ENCODE measurements at places on chromosomes 3 and 15.

DNA sequence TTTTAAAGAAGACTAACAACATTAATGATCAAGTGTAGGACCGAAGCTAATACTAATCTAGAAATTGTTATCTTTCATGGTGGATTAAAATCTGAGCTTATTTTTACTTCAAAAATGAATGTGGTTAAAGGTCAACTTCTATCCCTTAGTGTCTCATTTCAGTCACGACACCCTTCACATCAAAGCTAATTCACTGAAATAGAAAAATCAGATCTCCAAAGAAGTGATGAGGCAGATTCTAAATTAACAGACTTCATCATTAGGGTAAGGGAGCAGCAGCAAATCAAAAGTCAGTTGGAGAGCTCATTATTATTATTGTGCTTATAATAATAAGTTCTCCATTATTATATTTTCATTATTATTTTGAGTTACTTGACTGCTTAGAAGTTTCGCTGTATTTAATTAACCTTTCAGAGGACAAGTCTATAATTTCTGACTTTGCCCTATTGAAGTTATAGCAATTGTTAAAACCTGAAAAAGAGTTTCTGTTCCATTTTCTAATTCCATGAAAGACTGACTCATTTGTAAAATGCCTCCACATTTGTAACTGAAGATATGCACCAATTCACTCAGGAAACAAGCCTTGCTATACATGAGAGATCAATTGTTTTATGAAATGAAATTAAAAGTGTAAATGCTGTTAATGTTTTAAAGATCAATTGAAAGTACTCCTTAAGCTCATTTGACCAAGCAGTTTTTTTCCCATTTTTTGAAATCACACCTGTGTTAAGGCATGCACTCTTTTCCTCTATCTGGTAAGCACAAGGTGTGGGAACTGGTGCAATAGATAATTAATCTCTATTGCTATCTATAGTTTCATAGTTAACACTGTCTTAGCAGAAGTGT lies 23.1 kb upstream of the CMC1 start:
- no peaks in the 10 kb centered on the region for H3K4me1 ChIP-seq
- no peak overlapping the region for H3K27ac ChIP-seq
- no peaks in the 10 kb centered on the region for H3K36me3 ChIP-seq

- H3K27me3 ChIP-seq: no peaks in the 10 kb centered on the region
- DNase-seq: peak; percentile 99
- peak overlapping the region; percentile 86 for H3K4me3 ChIP-seq
- H3K27ac ChIP-seq: peak overlapping the region; percentile 71
Measured at GRCh38 chr3:129314386-129315222, 35.9 kb downstream of the HMCES start.

GRCh38 chr3:184680385-184681345 lies 31.2 kb downstream of the MAGEF1 start:
- no peaks in the 10 kb centered on the region for H3K36me3 ChIP-seq
- peaks cover 28% of the 10 kb centered on the region for H3K27me3 ChIP-seq
- no peak overlapping the region for H3K27ac ChIP-seq
- H3K4me3 ChIP-seq: no peak overlapping the region
- DNase-seq: no peak

GRCh38 chr3:169822983-169823382 lies 10.3 kb upstream of the LRRC34 start:
- no peaks in the 10 kb centered on the region for H3K27me3 ChIP-seq
- DNase-seq: no peak

Data from osteoblast (primary cell).